Stimulated activated effector memory CD8-positive, alpha-beta T cell treated with anti-CD3 and anti-CD28 coated beads, Interleukin-12 subunit alpha, Interleukin-12 subunit beta, amount 100 ng/mL, for 72 hours (primary cell): ENCODE measurements at places on chromosomes 4 and X.

GRCh38 chr4:108762559-108763225 is at the start of gene ETNPPL:
TSS of gene ETNPPL (minus strand) at chr4:108763053. CDS start at chr4:108762898, 155 bp downstream.
- peak; percentile 3 for DNase-seq

- DNase-seq = no peak
Measured at GRCh38 chr4:8254076-8254475, 15.5 kb upstream of the HTRA3 start.

DNA sequence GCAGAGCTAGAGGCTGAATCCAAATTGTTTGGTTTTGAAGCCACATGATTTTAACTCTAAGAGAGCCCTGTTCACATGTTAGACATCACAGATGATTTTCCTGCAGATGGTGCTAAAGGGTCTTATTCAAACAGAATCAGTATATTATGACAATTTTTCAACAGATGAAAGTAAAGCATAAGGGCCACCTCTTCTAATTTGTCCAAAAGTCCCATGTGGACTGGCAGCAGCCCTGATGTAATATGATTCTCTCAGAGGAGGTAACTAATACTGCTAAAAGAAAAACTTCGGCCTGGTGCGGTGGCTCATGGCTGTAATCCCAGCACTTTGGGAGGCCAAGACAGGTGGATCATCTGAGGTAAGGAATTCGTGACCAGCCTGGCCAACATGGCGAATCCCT is 26.0 kb upstream of the SETD7 start:
- no peak for DNase-seq

- DNase-seq = no peak
Measured at GRCh38 chr4:25890571-25891485, 23.2 kb upstream of the SMIM20 start.

GRCh38 chrX:24175276-24175675 is 25.7 kb downstream of the ZFX start:
- no peak for DNase-seq

DNA sequence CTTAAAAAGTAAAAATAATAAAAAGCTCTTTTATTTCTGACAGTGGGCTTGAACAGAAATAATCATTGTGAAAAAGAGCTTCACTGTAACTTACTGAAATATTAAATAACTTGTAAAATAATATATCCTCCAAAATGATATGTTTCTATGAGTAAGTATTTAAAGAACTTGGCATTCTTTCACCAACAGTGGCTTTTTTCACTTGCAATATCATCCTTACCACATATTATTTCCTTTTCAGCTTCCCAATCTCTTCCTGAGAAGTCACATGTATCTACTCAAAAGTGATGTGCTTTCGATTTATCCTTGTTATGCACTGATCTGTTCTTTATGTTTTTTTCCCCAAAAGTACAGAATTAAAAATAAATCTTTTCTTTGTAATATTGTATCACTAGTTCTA is 2.2 kb upstream of the PCDH18 start:
- no peak for DNase-seq

GRCh38 chr4:3740256-3740655 is 25.9 kb upstream of the ADRA2C start:
- DNase-seq = no peak

DNA sequence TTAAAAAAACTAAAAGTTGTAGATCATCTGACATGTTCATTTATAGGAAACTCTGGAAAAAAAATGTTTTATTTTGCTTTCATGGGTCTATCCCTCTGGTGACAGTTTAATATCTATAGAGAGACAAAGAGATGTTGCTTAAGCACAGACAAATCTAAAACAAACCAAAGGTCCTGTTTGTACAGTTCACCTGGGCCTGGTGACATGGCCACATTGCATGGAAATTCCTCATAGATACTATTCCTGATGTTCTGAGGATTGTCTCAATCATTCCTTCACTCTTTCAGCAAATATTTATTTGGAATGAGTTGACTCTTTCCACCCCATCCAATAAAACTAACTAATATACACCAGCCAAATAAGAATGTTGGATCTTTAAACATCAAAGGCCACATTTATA is 259.1 kb upstream of the NOCT start:
- DNase-seq = no peak

DNA sequence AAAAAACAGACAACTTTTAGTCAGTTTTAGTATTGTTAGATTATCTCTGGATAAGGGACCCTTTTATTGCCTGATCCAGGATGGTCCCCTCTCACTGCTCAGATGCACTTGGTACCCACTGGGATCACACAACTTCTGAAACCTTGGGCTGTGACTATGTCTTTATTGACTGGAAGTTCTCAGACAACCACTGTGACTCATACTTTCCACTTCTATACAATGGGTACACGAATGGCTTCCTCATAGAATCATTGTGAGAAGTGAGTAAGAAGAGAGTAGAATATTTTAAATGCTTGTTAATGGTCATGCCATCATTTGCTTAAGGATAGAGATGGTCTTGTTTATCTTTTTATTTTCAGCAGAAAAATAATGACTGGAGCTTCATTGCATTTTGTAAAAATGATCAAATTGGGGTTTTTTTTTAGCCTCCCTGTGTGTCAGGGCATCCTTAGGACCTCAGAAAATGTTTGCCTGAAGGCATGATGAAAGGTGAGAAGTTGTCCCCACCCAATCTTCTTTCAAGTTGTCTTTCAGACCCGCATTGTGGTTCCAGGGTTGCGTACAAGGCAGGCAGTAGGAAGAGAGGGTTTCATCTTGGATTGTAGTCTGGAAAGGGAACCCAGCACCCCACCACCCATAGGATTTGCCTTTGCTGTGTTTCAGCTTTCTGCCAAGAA is 115.1 kb downstream of the CPEB2 start:
- no peak for DNase-seq

- DNase-seq = no peak
Measured at GRCh38 chr4:156237231-156237630, 283.6 kb upstream of the CTSO start.

- DNase-seq = no peak
Measured at GRCh38 chr4:95093936-95094929, 336.5 kb downstream of the BMPR1B start.

DNA sequence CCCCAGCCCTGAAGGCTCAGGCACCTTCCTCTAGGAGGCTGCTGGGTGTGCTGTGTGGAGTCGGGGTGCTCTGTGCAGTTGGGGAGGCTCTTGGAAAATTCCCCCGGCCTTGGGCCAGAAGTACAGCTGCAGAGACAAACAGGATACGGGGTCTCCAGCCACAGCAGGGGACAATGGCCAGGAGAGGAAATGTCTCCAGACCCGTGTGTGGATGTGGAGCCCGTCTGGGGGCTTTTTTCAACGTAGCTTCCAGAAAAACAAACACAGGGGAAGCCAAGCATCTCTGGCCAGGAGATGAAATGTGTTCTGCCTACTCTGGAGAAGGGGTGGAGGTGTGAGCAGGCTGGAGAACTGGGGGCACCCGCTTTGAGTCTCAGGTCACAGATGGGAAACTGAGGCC is 3.7 kb upstream of the SH3TC1 start:
- DNase-seq = no peak

DNA sequence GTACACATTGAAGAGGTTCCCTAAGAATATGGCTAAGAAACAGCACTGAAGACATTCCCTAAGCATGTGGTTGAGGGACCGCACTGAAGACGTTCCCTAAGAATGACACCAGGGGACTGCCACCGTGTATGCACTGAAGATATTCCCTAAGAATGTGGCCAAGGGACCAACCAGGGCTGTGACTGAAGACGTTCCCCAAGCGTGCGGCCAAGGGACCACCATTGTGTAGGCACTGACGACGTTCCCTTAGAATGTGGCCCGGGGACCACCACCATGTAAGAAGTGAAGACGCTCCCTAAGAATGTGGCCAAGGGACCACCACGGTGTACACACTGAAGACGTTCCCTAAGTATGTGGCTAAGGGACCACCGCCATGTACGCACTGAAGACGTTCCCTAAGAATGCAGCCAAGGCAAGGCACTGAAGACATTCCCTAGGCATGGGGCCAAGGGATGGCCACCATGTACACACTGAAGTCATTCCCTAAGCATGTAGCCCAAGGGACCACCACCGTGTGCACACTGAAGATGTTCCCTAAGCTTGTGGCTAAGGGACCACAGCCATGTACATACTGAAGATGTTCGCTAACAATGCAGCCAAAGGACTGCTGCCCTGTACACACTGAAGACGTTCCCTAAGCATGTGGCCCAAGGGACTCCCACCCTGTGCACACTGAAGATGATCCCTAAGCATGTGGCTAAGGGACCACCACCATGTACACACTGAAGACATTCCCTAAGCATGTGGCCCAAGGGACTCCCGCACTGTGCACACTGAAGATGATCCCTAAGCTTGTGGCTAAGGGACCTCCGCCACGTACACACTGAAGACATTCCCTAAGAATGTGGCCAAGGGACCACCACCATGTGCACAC is 22.0 kb downstream of the DHRSX start:
- no peak for DNase-seq

GRCh38 chr4:81471588-81472280 is at the start of gene RASGEF1B:
TSS of gene RASGEF1B (minus strand) at chr4:81471907. CDS start at chr4:81459508, 12,399 bp downstream.
- peak; percentile 94 for DNase-seq

DNA sequence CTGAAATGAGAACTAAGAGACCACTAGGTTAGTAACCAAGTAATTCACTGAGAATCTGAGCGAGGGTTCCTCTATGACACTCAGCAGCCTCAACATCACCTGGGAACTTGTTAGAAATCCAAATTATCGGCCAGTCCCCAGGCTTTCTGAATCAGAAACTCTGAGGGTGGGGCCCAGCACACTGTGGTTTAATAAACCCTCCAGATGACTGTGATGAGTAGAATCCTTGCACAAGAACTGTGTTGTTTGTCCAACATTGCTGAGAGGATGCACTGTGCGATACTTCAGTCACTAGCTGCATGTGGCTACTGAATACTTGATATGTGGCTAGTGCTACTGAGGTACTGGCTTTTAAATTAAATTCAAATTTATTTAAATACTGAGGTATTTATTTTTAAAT is 243.9 kb downstream of the MAML3 start:
- DNase-seq = no peak
